ENCODE measurements at places on chromosomes 6 and 20.

DNA sequence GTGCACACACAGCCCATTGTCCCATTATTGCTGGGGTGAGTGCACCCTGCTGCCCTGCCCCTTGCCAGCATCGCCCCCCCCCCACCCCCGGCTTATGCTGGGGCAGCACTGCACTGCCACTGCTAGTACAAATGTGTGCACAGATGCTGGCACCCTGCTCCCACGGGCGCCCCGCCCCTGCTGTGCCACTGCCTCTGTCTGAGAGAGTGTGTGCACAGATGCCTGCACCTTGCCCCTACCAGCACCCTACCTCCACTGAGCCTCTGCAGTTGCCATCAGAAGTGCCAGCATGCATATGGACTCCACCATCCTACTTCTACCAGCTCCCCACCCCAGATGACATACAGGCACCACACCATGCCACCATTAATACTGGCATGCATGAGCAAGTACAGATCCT is 454.6 kb upstream of the KHDRBS2 start:
- no peak for DNase-seq

DNA sequence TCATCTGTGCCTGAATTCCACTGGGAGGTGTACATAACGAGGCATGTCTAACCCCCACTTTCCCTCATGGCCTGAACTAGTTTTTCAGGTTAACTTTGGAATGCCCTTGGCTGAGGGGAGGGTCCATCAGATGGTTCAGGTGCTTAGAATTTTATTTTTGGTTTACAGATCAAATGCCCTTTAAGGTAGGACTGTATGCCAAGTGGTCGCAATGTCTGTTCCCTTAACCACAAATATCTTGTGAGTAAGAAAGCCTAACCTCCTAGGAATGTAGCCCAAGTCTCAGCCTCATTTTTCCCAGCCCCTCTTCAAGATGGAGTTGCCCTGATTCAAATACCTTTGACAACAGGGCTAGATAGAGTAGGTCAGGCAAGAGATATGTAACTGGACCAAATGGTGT is 78.4 kb downstream of the RNASET2 start:
- DNase-seq: no peak

DNA sequence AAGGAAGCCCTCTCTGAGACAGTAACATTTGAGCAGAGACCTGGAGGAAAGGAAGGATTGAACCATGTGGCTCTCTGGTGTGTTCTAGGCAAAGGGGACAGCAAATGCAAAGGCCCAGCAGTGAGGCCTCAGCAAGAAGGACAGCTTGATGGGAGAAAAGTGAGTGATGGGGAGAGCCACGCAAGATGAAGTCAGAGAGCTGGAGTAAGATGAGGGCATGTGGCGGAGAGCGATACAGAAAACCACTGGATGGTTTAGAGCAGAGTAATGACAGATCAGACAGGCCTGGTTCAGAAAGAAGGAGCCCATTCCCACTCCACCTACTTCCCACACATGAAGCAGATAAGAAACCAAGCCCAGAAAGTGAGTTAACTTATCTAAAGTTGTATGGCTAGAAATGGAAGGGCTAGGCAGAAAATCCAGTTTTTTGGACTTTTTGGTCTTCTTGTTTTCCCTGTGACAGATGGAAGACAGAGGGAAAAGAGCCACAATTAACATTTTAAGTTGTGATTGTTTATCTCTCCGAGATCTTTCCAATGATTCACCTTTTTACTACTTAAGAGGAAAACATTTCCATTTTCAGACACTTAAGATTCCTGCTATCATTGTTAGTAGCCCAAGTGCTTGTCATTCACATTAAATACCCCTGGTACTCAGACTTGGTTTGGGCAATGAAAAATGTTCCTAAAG is 723 bp upstream of the SNPH start:
- no peak for DNase-seq

- no peak for DNase-seq
Measured at GRCh38 chr6:135173242-135173988, 7.7 kb upstream of the MYB start.

GRCh38 chr6:5905431-5906339 is 101.0 kb downstream of the NRN1 start:
- DNase-seq: no peak

- DNase-seq: no peak
Measured at GRCh38 chr6:128311944-128312570, 208.3 kb downstream of the PTPRK start.

- DNase-seq: peak; percentile 48
Measured at GRCh38 chr20:58892141-58892931, 39.8 kb downstream of the GNAS start.

- DNase-seq: no peak
Measured at GRCh38 chr6:3372184-3372846, 84.5 kb downstream of the SLC22A23 start.

- DNase-seq: no peak
Measured at GRCh38 chr6:14818422-14818884, 427.4 kb upstream of the JARID2 start.

GRCh38 chr20:61210862-61211261 is 41.2 kb upstream of the CDH4 start:
- DNase-seq: no peak

DNA sequence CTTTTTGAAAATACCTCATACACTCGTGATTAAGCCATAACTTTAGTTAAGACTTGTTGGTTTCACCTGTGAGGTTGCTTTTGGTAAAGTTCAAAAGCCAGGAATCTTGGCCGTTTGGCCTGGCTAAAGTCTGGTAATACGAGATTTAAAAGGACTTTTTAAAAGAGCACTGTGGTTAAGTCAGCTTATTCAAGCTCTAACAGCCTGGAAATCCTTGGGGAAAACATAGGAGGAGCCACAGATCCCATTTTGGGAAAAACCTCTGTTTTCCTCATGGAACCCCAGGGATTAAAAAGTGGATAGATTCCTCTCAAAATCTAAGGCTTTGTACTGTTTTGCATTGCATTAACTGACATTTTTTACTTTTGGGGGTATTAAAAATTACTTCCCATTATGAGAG is 13.7 kb upstream of the SLC22A16 start:
- DNase-seq: no peak

- no peak for DNase-seq
Measured at GRCh38 chr6:150229436-150230163, 86.8 kb downstream of the PPP1R14C start.

- no peak for DNase-seq
Measured at GRCh38 chr20:43973231-43973630, 58.6 kb downstream of the TOX2 start.

DNA sequence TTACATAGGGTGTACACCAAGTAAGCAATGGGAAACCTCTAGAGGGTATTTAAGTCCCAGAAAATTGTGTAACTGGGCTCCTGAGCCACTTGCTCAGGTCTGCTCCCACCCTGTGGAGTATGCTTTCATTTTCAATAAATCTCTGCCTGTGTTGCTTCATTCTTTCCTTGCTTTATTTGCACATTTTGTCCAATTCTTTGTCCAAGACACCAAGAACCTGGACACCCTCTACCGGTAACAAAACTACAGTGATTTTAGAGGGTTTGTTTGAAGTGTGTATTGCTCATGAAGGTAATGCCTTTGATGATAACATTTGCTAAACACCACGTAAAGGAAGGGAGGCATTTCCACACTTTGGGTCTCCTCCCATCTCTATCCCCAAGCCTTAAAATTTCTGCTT is 46.2 kb downstream of the MYB start:
- DNase-seq: no peak

DNA sequence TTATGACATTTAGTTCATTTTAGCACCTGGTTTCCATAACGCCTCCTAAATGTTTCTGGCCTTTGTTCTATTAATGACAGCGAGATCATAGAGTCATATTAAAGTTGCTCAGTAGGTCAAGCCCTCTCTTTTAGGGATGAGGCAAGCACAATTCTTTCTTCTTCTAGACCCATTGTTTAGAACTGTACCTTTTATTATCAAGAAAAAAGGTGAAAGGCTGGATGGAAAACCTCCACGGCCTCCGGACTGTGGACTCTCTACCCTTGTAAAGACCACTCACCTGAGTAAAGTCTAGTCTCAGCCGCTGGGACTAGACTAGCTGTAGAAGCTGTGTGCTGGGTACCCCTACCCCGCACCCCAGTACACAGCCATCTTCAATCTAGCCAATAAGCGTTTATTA is 6.0 kb upstream of the AFDN start:
- DNase-seq: no peak

GRCh38 chr20:59706400-59706693 is 102.0 kb downstream of the PHACTR3 start:
- no peak for DNase-seq

DNA sequence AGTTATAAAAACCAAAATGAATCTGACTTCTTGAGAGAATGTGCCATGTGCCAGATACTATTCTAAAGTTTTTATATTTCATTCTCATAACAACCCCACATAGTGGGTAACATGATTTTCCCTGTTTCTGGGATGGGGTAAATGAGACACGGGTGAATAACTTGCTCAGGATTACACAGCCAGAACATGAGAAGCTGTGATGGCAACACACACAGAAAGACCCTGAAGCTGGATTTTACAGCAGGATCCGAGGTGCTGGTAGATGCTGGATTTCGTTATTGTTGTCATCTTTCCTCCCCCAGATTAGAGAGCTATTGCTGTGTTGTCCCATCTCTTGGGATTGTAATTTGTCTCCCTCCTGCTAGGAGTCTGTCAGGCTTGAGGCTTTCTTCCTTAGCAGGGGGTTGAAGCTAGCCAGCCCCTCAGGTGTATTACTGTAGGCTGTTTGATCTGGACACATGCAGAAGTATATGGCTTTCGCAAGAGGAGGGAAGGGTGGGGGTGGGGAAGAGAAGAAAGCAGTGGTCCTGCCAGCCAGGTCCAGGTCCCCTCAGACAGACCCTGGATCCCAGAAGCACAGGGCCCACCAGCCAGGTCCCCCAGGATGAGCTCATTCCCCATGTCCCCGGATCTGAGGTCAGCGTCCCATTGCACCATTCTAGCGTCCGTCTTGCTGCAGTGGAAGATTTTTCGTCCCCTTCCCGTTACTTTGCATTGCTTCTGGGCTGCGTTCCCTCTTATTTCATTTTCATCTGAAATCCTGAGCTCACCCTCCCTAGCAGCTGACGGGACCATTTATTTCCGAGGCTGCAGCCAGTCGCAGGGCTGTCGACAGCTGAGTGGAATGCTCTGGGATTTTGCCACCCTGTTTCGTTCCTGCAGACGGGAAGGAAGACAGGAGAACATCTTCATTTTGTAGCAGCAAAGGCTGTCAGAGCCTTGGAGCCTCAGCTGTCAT is 7.3 kb upstream of the KCNG1 start:
- DNase-seq: no peak

DNA sequence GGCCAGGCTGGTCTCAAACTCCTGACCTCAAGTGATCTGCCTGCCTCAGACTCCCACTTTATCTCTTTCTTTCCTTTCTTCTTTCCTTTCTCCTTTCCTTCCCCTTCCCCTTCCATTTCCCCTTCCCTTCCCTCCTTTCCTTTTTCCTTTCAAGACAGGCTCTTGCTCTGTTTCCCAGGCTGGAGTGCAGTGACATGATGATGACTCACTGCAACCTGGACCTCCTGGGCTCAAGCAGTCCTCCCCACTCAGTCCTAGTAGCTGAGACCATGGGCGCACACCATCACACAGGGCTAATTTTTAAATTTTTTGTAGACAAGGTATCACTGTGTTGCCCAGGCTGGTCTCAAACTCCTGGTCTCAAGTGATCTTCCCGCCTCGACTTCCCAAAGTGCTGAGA is 377.6 kb upstream of the ZFP64 start:
- no peak for DNase-seq

DNA sequence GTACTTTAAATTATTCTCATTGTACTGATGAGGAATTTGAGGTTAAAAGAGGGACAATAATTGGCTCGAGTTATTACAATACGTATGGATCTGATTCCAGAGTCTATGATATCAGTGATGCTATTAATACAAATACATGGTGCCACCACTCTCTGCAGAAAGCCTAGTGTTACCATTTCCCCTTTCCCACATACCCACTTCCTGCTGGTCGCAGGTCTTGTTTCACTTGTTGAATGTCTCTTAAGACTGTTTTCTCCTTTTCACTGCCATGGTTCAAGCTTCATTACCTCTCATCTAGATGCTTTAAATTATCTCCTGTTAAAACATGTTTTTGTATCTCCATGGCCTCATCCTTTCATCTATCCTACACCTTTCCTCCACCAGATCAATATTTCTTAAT is 62.0 kb downstream of the FHL5 start:
- no peak for DNase-seq

- peak; percentile 53 for DNase-seq
Measured at GRCh38 chr6:29737707-29738630, 14.7 kb downstream of the HLA-F start.

- DNase-seq: peak; percentile 43
Measured at GRCh38 chr6:26156850-26157250, 69.6 kb downstream of the HFE start.

GRCh38 chr6:116866281-116866871 is 10.7 kb upstream of the RFX6 start:
- DNase-seq: no peak

DNA sequence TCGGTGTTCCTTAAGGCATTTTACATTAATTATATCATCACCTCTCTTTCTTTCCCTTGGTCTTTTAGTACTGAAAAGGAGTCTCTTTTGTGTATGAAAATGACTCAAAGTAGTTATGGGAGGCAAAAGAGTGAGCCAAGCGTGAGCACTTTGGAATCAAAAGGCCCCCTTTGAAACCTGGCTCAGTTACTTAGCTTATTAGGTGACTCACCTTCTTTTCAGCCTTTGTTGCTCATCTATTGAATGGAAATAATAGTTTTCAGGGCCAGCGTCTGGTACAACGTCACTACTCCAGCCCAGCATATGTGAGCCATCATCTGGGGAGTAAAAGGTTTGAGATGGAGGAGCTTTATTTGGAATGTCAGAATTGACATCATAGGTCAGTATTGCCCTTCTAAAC is 147.4 kb upstream of the SCGN start:
- no peak for DNase-seq

- DNase-seq: no peak
Measured at GRCh38 chr20:32966881-32967781, 37.1 kb downstream of the SUN5 start.

DNA sequence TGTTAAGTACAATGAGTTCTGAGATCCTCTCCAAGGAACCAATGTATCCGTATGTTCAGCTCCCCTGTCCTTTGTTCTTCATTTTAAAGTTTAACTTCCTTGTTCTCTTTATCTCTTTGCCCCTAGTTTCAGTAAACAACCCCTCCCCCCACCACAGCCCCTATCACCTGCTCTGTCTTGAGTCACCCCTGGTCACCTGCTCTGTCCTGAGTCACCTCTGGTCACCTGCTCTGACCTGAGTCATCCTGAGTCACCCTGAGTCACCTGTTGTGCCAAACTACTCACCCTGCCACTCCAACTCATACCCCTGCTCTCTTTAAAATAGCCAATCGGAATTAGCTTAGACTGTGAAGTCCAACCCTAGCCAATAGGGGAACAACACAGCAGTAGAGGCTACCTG is 288.7 kb upstream of the CDYL start:
- no peak for DNase-seq

- DNase-seq: no peak
Measured at GRCh38 chr20:23541776-23542175, 26.5 kb downstream of the CST9L start.

- DNase-seq: no peak
Measured at GRCh38 chr6:26022132-26022472, 59.5 kb downstream of the TRIM38 start.

All from stimulated activated CD4-positive, alpha-beta T cell treated with anti-CD3 and anti-CD28 coated beads, Interleukin-1b, Interleukin-23, amount 100 ng/mL, for 24 hours (primary cell).